ENCODE measurements at places on chromosomes 5 and 9.

DNA sequence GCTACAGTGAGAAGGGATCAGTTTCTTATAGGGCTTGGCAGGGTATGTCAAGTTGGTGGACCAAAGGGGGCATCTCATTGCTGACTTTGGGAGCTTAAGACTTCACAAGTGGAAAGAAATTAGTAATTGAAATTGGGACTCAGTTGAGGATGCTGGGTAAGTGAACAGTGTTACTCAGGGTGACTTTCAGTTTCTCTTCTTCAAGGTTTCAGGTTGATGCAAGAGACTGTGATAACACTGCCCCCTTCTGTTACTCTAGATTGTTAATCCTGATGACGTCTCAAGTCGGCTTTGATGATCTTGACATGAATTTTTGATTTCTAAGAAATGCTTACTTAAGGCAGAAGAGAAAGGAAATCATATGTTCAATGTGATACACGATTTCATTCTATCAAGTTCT, 21.3 kb downstream of the KCTD16 start:
- peak; percentile 93 for DNase-seq

DNA sequence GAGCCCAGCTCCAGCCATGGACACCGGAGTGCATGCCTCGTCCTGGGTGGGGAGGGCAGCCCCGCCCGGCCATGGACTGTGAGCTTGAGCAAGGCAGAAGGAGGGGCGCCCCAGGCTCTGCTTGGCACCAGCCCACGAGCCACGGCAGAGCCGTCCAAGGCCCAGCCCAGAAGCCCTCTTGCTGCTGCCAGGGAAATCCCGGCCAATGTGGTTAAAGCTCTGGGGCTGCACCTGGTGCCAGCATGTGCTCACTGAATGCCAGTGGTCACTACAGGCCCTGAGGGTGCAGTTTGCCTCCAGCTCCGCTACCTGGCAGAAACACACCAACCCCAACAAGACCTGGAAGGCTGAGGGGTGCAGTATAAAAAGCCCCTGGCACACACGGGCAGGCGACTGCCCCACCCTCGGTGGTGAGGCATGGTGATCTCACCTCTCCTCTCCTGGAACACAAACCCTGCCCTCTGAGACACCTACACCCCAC, 11.8 kb downstream of the BRD3 start:
- DNase-seq: peak; percentile 65

- no peak for DNase-seq
Observed at GRCh38 chr5:87122151-87122977, 145.3 kb upstream of the RASA1 start.

DNA sequence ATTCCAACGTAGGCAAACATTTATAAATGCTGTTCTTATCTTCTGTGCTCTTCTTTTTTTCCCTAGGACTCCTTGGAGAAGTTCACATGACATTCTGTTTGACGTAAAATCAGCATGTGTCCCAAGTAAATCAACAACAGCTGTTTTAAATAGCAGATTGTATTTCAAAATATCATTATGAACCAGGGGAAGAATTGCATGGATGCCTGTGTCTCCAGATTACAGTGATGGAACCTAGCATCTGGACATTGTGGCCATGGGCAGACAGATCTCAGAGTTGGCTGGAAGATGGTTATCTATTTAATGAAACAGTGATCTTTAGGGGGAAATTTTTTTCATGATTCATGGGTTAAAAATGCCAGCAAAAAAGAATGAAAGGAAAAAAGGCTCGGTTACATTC, 222.0 kb downstream of the MAN2A1 start:
- DNase-seq: peak; percentile 92

GRCh38 chr9:2729003-2729402, 11.7 kb downstream of the KCNV2 start:
- peak; percentile 43 for DNase-seq

- DNase-seq: peak; percentile 80
Observed at GRCh38 chr5:115850744-115851416, 9.1 kb downstream of the AP3S1 start.

DNA sequence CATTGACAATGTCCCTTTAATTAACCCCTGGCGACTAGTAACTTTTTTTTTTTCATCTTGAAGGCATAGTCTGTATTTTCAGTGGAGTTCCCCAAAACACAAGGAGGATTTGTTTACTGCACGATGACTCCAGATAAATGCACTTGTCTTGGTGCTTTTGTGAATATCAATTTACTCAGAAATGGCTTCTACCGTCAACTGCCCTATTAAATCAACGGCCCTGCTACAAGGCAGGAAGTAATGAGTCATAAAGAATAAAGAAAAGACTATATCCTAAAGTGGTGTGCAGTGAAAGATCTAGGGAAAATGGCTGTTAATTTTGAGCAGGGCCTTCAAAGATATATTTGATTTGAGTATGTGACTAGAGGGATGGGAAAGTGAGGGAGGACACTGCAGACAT, 388.3 kb upstream of the CHD1 start:
- no peak for DNase-seq

DNA sequence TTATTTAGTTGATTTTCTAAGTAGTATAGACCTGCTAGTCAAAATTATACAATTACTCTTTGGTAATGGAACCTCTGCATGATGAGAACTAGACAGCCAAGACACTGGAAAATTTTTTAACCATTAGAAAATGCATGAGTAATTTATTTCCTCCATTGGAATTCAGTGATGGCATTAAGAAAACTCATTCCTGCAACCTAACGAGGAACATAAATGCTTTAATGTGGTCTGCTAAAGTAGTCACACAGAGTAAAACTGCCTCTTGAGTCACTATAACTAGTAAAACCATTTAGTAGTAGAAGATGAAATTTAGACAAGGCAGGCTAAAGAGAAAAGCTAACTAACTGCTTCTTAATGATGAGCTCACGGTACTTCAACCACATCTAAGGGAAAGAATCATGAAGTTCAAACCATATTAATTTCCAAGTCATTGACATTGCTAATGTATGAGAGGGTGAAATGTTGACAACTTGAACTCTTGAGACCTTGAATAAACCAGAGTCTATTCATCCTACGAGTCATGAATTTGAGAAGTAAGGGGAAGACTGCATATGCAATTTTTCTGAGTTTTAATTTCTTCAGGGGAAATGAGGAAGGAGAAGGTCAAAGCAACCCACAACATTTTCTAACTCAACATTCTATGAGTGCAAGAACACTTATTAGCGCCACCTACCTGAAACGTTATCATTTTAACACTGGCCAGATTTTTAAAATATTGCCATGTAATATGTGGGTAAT, 74.4 kb downstream of the GLIS3 start:
- peak; percentile 81 for DNase-seq

- no peak for DNase-seq
Observed at GRCh38 chr9:121508415-121508814, 8.8 kb upstream of the GGTA1 start.

DNA sequence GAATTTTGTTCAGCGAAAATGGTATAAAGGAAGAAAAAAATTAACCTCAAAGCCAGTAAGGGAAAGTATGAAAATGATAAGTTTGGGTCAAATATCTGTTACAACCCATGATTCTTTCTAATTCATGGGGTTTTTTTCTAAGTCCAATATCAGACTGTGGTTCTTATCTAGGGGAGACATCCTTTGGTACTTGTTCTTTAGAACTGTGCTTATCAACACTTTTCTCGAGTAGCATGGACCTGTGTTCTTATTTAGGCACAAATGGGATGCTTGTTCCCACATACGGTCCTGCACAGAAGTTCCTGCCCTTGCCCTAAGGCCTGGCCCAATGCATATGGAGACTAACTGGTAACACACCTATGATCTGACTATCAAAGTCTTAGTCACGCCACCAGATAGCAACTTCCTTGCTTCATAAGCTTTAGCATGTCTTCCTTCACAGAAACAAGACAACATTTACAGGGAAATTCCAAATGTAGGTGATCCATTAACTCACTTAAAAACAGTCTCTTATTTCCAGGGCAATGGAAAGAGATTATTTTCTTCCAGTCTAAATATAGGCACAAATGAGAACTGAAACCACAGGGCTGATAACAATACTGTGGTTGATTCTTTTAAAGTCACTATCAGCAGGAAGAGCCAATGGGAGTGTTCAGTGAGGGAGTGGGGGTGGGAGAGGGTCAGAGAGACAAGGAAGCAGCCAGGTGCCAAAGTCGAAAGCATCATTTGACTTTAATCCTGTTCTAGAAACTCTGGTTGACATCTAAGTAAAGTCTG, 268.8 kb upstream of the ANKRD55 start:
- peak; percentile 47 for DNase-seq

DNA sequence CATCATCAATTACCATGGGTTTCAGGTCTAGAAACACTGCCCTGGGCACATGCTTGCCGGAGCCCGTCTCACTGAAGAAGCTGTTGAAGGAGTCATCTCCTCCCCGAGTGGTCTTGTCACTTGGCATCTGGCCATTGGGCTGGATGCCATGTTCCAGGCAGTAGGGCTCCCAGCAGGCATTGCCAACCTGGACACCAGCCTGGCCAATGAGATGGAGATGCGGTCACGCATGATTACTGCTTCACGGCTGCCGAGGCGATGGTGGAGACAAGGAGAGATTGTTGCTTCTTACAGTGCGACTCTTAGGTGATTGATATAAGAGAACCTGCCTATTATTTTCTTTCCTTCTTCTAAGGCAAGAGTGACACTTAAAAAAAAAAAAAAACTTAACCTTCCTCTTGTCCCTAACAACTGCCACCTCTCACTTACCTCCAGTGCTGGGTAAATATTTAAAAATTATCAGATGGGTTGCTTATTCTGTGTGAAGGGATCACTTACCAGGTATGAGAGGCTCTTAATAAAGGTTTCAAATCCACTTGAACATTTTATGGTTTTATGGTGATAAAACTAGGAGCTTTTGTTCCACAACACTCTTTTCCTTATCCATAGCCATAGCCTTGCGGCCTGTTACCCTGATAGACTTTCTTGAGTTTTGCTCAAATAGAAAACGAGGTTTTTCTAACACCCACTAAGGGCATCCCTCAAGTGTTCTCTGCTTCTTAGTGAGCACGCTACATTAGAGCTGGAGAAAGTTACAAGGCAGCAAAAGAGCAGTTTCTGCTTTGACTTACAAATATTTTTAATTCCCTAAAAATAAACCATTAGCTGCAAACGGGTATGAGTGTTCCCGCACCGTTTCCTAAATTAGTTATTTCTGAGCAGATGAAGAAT, 41.2 kb downstream of the NIM1K start:
- no peak for DNase-seq

GRCh38 chr5:79255786-79256557, 20.0 kb downstream of the JMY start:
- DNase-seq: peak; percentile 36

DNA sequence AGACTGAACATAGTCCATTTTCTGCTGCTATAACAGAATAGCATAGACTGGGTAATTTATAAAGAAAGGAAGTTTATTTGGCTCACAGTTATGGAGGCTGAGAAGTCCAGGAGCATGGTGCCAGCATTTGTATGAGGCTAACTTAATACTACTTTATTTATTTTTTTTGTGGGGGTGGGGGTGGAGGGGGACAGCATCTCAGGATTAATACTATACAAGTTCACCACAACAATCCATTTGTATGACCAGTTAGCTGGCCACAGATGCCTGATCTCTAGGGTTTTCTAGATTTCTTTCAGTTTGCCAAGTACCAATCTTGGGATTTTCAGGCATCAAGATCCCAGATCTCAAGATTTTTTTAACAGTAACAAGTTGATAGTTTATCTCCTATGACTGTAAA, 20.3 kb downstream of the ANGPTL2 start:
- no peak for DNase-seq

DNA sequence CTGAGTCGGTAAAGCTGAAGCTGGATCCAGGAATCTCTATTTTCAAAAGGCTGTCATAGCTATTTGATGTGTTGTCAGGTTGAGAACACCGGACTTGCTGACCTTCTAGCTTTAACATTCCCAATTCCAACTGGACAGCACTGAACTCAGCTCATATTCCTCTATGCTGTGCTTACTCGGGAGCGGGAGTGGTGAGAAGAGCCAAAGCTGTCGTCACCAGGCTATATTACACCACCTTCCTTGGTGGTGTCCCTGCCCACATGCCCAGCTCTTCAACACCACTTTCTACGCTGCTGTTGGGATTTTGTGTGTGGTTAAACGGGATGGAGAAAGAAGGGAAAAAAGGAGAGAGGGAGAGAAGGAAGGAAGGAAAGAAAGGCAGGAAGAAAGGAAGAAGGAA, 653.6 kb downstream of the RAB3C start:
- peak; percentile 63 for DNase-seq

GRCh38 chr5:129096382-129096991, 1.9 kb downstream of the ISOC1 start:
- no peak for DNase-seq

DNA sequence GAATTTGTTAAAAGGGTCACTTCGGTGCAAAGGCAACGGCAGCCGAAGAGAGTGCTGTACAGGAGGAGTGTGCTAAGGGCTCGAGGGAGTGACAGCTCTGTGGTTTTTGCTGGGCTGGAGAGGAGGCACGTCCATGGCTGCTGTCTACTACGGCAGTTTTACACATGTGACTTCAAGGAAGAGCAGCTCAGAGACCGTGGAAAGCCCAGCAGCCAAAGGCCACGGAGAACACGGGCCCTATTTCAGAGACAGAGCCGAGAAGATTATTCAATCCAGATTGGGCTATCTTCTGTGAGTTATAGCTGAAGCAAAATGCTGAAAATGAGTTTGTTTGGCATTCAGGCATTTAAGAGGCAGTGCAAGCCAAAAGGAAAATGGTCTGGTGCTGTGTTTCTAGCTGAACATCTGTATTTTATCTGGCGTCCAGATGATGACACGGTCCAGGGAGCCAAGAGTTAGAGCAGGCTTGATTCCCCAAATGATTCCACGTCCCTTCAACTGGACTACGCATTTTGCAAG, 96.4 kb downstream of the RFK start:
- peak; percentile 75 for DNase-seq

- peak; percentile 37 for DNase-seq
Observed at GRCh38 chr5:120124961-120125360, 339.1 kb upstream of the PRR16 start.

DNA sequence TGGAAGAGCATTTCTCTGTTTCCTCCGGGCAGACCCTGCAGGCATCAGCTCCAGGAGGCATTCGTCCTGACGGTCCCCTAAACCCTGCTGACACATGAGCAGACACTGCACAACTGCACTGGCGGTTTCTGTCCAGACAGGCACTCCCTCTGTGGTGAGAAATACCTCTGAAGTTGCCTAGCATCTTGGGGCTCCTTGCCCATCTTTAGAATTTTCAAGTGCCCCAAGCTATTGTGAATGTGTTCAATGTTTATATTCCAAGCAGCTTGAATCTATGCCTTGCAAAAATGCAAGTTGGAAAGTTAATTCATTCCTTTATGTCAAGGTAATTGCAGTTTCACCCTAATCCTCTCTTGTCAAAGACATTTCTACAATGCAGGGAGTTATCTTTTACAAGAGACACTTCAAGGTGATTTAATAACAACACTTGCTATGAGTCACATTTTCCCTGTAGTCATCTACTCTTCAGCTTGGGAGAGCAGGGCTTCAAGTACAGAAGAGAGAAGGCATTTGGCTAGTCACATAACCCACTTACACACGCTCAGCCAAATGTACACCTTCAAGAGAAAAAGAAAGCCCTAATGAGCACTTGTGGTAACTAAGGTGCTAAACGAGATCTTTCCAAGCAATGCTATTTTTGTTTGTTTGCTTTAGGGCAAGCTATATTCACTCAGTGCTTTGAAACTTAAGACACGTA, 302.5 kb downstream of the MLLT3 start:
- DNase-seq: peak; percentile 79
